Thymus (tissue), 14 donors: ENCODE measurements at places on chromosomes 1 and 21.
A peak's percentile ranks its signal among the peaks of the same experiment; 100 is the strongest.

DNA sequence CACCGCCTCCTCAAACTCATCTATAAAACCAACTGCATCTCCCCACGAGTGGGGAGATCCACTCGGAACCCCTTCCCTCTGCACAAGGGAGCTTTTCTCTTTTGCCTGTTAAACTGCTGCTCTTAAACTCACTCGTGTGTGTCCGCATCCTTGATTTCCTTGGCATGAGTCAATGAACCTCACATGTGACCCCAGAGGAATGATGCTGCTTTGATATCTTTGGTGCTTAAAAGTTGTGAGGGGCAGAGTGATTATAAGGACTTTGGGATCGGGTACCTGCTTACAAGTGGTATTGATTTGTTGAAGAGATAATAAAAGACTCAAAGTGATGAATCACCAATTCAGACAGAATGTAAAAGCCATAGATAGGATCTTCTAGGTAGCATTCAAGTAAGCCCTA is 125.3 kb downstream of the GREM2 start:
- H3K36me3 ChIP-seq: no peaks in the 10 kb centered on the region
- DNase-seq: no peak
- H3K4me3 ChIP-seq: no peak overlapping the region
- H3K27ac ChIP-seq: no peak overlapping the region
- no peaks in the 10 kb centered on the region for H3K27me3 ChIP-seq
- no peaks in the 10 kb centered on the region for H3K4me1 ChIP-seq

GRCh38 chr1:39946216-39946615 is 8.7 kb upstream of the MFSD2A start:
- H3K27me3 ChIP-seq: no peaks in the 10 kb centered on the region
- H3K27ac ChIP-seq: no peak overlapping the region
- peaks cover 4% of the 10 kb centered on the region for H3K4me1 ChIP-seq

DNA sequence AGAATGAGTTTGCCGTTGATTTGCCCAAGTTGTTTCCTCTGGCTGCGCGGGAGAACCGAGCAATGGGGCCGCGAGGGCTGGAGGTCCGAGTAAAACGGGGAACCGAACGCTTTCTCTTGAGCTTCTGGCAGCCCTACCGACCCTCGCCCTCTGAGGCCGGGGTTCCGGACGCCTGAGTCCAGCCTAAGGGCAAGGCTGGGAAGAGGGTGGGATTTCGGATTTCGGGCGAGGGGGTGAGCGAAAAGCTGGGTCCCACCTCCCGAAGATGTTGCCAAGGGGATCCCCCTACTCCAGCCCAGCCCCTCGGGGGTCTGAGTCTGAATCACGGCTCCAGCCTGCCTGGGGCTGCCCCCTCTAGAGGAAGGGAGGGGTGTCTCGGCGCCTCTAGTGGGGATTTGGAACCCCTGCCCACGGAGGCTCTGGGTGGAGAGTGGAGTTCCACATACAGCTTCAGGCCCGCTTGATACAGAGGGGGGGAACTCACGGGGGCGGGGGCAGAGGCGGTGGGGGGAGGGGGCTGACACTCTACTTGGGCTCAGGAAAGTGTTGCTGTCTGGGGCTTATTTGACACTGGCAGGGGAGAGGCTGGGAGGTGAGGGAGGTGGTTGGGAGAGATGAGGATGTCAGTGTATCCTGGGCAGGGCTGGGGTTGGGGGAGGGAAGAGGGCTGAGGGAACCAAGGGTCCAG is 617 bp downstream of the KIRREL1 start:
- H3K27me3 ChIP-seq: peaks cover 7% of the 10 kb centered on the region
- H3K27ac ChIP-seq: peak overlapping the region; percentile 8
- peaks cover 5% of the 10 kb centered on the region for H3K4me1 ChIP-seq
- DNase-seq: no peak

DNA sequence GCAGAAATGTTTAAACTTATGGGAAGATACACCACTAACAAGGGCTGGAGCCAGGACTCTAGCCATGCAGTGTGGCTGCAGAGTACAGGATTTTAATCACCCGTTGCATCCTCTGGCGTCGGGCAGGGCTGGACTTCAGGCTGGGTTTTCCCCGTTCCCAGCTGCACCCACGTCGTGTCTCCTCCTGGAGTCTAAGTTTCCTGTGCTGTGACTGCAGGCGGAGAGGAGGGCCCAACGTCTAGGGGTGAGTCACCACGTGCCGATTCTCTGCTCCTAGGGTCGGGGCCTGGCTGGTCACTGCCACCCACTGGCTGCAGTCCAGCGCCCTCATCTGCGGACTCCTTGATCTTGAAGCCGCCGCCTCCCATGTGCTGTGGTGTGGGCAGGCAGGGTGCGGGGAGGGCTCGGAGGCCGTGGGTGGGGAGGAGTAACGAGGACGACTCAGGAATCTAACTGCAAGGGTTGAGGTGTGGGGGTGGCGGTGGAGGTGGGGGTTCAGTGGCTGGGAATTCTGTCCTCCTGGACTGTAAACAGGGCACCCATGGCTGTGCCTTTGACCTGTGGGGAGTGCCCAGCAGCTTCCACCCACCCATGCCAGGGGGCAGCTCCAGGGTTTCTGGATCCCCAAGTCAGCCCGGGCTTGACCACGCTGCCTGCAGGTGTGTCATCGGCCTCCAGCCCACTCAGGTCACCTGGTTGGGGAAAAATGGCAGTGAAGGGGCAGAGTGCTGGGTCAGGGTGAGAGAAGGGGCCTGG is 77.8 kb downstream of the ALPL start:
- H3K27me3 ChIP-seq: peaks cover 9% of the 10 kb centered on the region
- H3K4me3 ChIP-seq: no peak overlapping the region
- H3K36me3 ChIP-seq: no peaks in the 10 kb centered on the region
- no peak overlapping the region for H3K27ac ChIP-seq
- DNase-seq: no peak

DNA sequence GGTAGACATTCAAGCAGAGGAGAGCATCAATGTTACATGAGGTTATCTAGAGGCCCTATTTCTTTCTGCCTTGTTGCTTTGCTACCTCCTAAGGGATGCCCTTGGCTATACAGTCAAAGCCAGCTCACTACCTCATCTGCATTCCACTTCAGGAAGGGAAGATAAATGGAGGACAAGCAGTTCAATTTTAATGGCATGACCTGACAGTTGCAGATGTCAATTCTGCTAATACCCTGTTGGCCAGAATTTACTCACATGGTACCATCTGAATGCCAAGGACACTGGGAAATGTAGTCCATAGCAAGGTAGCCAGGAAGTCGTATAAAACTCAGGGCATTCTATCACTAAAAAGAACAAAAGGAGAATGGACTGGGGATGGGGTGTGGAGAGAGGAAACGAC is 31.5 kb downstream of the PALMD start:
- H3K27ac ChIP-seq: no peak overlapping the region
- no peak for DNase-seq
- no peak overlapping the region for H3K4me3 ChIP-seq
- no peaks in the 10 kb centered on the region for H3K27me3 ChIP-seq

DNA sequence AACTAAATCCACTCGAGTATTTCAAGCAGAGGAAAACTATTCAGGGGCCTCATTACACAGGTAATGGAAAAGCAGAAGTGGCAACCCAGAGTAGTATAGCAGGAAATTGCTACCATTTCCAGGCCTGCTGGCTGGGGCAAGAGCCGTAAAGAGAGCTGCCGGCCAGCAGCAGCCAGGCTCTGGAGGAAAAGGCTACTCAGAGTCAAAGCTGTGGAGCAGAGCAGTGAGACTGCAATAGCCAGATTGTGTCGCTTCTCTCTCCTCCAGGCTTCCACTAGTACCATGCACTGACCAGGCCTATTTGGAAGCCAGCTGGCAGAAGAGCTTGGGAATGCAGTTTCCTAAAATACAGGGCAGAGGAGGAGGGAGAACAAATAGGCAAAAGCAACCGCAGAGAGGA is 155.5 kb downstream of the OMA1 start:
- no peaks in the 10 kb centered on the region for H3K27me3 ChIP-seq
- DNase-seq: no peak
- H3K36me3 ChIP-seq: no peaks in the 10 kb centered on the region
- H3K4me3 ChIP-seq: no peak overlapping the region
- H3K4me1 ChIP-seq: no peaks in the 10 kb centered on the region
- H3K27ac ChIP-seq: no peak overlapping the region

GRCh38 chr21:25967181-25967900 is 203.2 kb downstream of the APP start:
- peak overlapping the region; percentile 72 for H3K27ac ChIP-seq
- H3K4me1 ChIP-seq: no peaks in the 10 kb centered on the region
- H3K4me3 ChIP-seq: no peak overlapping the region
- peaks cover under 1% of the 10 kb centered on the region for H3K36me3 ChIP-seq

GRCh38 chr1:67304023-67304422 is 3.6 kb upstream of the IL12RB2 start:
- no peaks in the 10 kb centered on the region for H3K36me3 ChIP-seq
- no peaks in the 10 kb centered on the region for H3K27me3 ChIP-seq
- peaks cover 3% of the 10 kb centered on the region for H3K4me1 ChIP-seq
- no peak for DNase-seq

GRCh38 chr1:184634296-184634695 is 120.4 kb downstream of the EDEM3 start:
- no peaks in the 10 kb centered on the region for H3K4me1 ChIP-seq
- no peaks in the 10 kb centered on the region for H3K36me3 ChIP-seq
- H3K27ac ChIP-seq: no peak overlapping the region
- no peaks in the 10 kb centered on the region for H3K27me3 ChIP-seq

DNA sequence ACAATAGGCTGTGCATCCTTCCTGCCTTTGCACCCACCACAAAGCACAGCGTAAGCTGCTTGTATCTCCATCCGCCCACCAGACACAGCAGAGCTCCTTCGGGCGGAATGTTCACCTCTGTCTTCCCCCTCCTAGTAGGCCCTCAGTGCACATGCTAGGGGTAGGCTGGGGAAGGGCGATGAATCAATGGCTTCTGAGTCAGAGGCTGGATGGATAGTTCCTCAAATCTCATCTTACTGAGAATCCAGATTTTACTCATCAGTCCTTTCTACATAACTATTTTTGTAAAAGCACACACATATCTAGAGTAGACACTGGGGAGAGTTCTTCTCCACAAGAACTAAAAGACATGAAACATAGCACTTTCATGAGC is 73.8 kb downstream of the BCAR3 start:
- H3K27ac ChIP-seq: no peak overlapping the region
- H3K36me3 ChIP-seq: no peaks in the 10 kb centered on the region
- no peaks in the 10 kb centered on the region for H3K27me3 ChIP-seq
- H3K4me3 ChIP-seq: no peak overlapping the region
- peaks cover 17% of the 10 kb centered on the region for H3K4me1 ChIP-seq

DNA sequence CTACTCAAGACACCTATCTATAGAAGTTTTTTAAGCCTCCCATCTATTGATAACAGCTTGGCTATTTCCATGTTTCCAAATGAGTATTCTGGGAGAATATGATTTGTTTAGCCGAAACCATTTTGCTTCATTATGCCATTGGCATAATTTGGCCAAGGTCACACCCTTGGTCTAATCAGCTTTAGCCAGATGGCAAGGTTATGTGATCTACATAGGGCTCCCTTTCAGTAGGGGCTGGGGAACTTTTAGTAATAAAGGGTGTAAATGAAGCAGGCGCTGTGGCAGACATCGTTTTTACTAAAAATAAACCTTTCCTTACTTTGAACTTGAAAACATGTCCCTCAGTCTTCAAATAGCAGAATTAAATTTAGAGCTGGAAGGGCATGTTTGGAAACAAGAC is 3.0 kb upstream of the PDC start:
- H3K4me3 ChIP-seq: no peak overlapping the region
- DNase-seq: no peak
- no peak overlapping the region for H3K27ac ChIP-seq

DNA sequence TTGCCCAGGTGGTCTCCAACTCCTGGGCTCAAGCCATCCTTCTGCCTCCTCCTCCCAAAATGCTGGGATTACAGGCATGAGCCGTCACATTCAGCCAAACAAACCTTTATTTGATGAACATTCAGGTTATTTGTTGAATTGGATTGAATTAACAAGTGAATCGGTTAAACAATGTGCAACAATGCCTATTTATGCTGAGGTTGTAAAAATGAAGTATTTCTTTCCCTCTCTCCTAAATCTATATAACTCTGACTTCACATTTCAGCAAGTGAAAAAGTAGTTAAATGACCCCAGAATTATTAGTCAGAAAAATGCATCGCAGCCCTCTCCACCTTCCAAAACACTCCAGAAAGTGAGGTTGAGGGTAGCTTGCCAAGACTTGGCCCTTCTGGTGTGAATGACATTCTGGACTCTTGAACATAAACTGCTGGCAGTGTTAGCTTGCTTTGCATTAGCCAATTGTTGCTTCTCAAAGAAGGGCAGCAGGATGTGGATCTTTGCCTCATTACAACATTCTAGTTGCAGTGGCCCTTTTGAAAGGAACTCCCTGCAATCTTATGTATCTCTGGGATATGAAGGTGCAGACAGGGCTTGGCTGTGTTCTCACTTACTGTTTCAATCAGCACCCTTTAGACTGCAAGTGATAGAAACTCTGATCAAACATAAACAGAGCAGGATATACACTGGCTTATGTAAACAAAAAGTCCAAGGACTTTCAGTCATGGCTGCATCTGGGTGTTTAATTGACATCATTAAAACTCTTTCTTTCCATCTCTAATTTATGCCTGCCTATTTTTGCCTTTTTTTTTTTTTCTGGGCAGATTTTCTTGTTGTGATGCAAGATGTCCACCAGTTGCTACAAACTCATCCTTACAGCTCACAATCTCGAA is 22.4 kb downstream of the EDN2 start:
- no peaks in the 10 kb centered on the region for H3K4me1 ChIP-seq
- no peaks in the 10 kb centered on the region for H3K36me3 ChIP-seq
- no peak overlapping the region for H3K27ac ChIP-seq
- H3K4me3 ChIP-seq: no peak overlapping the region
- DNase-seq: no peak
- H3K27me3 ChIP-seq: peaks cover 3% of the 10 kb centered on the region

DNA sequence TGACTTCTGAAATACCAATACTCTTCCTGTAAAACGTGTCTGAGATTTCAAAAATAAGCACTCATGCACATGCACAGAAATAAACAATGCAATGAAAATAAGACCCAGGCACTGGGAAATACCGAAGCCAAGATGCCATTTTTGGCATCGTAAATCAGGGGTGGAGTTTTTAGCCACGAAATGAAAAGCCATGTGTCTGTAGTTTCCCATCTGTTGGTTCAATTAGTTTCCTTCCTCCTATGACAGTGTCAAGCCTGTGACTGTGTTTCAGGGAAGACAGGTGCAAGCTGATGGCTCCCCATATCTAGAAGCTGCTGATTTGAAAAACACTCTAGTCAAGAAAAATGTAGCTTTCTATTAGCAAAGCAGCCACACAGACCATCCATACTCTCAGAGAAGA is 480.4 kb upstream of the CAMK1G start:
- H3K36me3 ChIP-seq: no peaks in the 10 kb centered on the region
- DNase-seq: no peak
- no peaks in the 10 kb centered on the region for H3K27me3 ChIP-seq
- H3K4me1 ChIP-seq: no peaks in the 10 kb centered on the region
- no peak overlapping the region for H3K4me3 ChIP-seq

DNA sequence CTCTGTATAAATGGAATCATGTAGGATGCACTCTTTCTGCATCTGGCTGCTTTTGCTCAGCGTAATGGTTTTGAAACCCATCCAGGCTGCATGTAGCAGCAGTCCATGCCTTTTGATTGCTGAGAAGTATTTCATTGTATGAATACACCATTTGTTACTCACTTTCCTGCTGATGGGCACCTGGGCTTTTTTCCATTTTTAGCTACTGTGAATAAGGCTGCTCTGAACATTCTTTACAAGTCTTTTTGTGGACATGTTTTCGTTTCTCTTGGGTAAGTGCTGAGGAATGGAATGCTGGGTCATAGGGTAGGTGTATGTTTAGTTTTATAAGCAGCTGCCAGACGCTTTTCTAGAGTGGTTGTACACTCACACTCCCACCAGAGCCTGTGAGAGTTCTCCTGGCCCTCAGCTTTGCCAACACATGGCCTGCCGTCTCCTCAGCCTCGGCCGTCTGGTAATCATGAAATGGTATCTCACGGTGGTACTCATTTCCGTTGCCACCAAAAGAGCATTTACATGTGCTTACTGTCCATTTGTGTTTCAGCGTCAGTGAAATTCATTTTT is 22.7 kb downstream of the SLX9 start:
- DNase-seq: no peak
- H3K36me3 ChIP-seq: peaks cover 35% of the 10 kb centered on the region
- peaks cover 27% of the 10 kb centered on the region for H3K4me1 ChIP-seq
